ENCODE measurements at places on chromosomes 16 and 17.

DNA sequence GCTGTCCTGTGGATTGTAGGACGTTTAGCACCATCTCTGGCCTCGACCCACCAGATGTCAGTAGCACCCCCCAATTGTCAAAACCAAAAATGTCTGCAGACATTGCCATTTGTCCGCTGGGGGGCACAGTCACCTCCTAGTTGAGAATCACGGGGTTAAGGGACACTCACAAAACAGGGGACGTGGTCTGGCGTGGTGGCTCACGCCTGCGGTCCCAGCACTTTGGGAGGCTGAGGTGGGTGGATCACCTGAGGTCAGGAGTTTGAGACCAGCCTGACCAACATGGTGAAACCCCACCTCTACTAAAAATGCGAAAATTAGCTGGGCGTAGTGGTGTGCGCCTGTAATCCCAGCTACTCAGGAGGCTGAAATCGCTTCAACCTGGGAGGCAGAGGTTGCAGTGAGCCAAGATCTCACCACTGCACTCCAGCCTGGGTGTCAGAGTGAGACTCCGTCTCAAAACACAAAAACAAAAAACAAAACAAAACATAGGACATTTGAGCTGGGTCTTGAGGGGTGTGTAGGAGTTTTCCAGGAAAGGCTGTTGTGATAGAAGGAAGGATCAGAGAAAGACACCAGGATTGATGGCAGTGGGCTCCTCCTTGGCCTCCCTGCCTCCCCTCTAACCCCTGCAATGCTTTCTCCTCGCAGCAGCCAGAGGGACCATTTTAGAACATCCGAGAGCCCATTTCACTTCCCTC is 171.8 kb upstream of the GSE1 start:
- no peak for DNase-seq

GRCh38 chr17:78759203-78759968 is 22.7 kb downstream of the CYTH1 start:
- no peak for DNase-seq

- DNase-seq, result no peak
These were observed 6.8 kb upstream of the ATP2C2 start for GRCh38 chr16:84361546-84361945.

- DNase-seq, result no peak
These were observed 261.8 kb downstream of the CBLN1 start for GRCh38 chr16:49019831-49020230.

- DNase-seq, result no peak
These were observed 133.1 kb downstream of the SDK2 start for GRCh38 chr17:73510981-73511718.

DNA sequence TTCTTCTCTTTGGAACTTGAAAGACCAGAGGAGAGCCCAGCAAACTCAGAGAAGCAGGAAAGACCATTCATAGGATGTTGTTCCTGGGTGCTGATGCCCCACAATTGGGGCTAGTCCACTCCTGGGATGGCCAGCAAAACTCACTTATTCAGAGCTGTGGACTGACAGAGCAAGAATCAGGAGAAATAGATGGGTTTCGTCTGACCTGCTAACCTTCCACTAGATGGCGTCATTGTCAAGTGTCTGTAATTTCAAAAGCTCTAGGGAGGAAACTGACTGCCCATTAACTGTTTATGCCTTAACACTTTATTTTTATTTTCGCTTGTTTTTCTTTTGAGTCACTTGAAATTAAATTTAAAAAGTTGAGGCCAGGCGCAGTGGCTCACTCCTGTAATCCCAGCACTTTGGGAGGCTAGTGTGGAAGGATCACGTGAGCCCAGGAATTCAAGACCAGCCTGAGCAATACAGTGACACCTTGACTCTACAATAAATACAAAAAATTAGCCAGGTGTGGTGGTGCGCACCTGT is 28.7 kb upstream of the MILR1 start:
- DNase-seq, result peak; percentile 19

- DNase-seq, result no peak
These were observed 11.6 kb upstream of the CES4A start for GRCh38 chr16:66976746-66977145.

- DNase-seq, result no peak
These were observed 7.5 kb downstream of the CD300LG start for GRCh38 chr17:43854498-43854897.

DNA sequence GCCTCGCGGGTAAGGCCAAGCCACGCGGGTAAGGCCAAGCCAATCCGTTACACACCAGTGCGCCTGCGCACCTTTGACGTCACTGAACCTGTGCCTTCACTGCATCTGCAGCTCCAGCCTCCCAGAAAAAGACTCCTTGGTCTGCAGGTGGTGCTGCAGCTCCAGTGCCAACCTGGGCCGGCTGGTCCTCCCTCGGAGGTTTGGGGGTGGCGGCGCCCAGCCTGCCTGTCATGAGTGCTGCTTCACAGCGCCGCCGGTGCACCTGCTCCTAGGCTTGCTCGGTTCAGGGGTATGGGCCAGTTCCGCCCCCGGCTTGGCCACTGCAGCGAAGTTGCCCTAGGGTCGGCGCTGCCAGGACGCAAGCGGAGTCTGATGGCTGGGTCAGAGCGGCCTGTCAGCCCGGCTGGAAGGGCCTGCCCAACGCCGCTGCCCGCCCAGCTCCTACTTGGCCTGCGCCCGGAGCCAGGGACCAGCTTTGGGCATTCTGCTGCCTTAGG is 146.6 kb downstream of the USP22 start:
- peak; percentile 1 for DNase-seq

- no peak for DNase-seq
These were observed 3.4 kb downstream of the SP6 start for GRCh38 chr17:47847341-47848197.

- DNase-seq, result no peak
These were observed 21.4 kb downstream of the BAHCC1 start for GRCh38 chr17:81416612-81417011.

- no peak for DNase-seq
These were observed 131.9 kb upstream of the ZFHX3 start for GRCh38 chr16:73179705-73180331.

DNA sequence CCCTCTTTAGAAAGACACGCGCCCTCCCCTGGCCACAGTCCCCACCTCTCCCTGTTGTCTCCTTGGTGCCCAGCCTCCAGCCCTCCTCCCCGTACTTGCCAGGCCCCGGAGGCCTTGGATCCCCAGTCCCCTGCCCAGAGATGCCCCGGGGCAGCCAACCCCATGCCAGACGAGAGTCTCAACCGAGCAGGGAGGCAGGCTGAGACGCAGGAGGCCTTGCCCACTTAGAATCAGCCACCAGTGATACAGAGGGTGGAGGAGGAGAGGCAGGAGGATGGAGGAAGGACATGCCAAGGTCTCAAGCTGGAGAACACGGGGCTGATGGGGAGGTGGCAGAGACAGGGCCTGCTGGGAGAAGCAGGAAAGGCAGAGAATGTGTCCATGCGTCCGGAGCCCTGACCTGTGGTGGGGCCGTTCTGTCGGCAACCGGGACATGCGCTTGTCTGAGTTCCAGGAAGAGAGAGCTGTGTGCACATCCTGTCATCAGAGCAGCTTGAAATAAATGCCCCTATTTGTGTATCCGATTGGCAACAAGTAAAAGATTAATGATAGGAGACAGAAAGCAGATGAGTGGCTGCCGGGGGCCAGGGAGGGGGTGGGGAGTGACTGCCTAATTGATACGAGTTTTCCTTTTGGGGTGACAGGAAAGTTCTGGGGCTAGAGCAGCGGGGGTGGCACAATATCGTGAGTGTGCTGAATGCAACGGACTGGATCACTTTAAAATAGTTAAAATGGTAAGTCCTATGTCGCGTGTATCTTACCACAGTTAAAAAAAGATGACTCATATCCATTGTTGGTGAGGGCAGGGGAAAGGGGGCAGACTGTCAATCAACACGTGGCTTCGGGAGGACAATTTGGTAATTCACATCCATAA is 44.7 kb upstream of the MEAK7 start:
- DNase-seq, result peak; percentile 42

DNA sequence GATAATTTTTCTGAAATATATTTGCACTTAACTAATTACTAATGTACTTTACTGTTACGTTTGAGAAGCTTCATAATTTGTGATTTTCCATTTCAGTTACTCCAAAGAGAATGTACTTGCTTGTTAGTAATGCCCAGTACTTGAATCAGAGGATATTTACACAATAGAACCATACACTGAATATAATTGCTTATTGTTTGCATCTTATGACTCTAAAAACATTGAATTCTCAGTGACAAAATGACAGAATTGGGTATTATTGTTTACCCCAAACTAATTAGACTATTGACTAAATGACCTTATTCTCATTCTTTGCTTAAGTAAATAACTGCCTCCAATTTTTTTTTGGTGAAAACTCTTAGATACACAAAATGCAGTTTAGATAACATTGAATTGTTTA is 8.9 kb downstream of the CCP110 start:
- no peak for DNase-seq

GRCh38 chr17:79924639-79924976 is 85.4 kb upstream of the CBX4 start:
- DNase-seq, result no peak

DNA sequence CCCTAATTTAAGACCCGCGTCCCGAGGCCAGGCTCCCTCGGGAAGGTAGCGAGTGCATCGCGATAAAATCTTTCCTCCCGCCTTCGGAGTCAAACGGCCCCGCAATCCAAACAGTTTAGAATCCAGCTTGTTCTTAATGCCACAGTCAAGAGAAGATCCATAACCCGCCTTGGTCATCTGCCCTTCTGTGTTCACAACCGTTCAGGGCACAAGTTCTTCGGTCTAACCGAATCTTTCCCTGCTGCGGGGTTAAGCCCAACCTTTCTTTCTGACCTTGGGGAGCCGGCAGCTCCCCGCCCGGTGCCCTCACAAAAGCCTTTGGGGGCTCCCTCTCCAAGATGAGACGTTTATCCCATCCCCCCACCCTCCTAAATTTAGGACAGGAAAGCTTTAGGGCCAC is 30.3 kb downstream of the CPSF4L start:
- DNase-seq, result no peak

DNA sequence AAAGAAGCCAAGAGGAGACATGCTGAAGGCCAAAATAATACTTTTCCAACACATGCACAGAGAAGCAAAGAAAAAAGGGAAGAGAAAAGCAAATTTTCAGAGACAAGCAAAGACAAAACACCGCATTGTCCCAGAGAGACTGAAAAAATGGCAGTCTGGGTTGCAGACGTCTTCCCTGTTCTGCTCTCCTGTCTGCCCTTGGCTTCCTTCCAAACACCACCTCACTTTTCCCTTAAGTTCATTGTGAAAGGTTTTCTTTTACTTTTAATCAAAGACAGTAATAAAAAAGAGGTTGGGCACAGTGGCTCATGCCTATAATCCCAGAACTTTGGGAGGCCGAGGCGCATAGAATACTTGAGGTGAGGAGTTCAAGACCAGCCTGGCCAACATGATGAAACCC is 21.2 kb upstream of the VAT1L start:
- DNase-seq, result no peak

DNA sequence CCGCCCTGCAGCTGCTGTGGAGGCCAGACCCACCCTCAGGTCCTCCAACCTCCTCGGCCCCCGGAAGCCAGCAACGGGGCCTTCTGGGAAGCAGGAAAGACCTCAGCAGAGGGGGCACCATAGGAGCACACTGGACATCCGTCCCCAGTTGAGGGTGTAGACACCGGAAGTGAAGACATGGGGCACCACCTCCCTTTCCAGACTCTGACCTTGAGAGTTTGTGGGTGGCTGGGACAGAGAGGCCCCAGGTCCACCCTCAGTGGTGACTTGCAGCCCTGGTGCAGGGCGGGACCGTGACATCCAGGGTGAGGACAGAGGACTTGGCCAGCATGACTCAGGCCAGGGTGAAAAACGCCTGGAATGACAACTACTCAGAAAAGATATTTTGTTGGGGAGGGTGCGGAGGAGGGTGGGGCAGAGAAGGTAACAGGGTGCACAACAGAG is 19.9 kb downstream of the CEP295NL start:
- no peak for DNase-seq

GRCh38 chr17:18919963-18920362 is 32.0 kb upstream of the SLC5A10 start:
- no peak for DNase-seq

- DNase-seq, result no peak
These were observed 51.0 kb upstream of the NOL11 start for GRCh38 chr17:67666710-67667109.

- DNase-seq, result no peak
These were observed 32.8 kb downstream of the DHX38 start for GRCh38 chr16:72126429-72126765.

GRCh38 chr17:9810100-9810949 is 11.6 kb downstream of the GSG1L2 start:
- DNase-seq, result no peak

DNA sequence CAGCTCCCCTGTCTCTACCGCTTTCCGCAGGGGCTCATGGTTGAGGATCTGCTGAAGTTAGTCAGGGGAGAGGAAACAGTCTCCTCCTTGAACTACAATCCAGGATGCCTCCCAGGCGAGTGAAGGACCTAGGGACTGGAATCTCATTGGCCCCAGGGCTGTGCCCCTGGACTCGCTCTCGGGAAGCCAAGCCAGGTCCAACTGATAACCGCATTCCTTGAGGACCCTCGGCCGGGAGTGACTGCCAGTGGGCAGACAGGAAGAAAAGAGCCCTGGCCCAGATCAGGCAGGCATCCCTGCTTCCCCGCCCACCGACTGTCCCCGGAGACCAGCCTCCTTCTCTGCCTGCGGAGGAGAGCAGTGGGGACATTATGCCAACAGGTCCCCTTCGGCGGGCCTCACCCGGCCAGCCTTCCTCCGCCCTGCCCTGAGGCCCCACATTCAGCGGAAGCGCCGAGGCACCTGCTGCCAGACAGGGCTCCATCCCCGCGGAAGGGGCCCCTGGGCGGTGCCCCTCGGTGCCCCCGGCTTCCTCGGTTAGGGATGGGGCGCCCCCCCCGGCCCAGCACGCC is 776 bp downstream of the LRRC75A start:
- no peak for DNase-seq

GRCh38 chr16:1696863-1697262 is 9.1 kb upstream of the MAPK8IP3 start:
- DNase-seq, result no peak

- DNase-seq, result no peak
These were observed 446.5 kb downstream of the KCNJ2 start for GRCh38 chr17:70615831-70616230.

DNA sequence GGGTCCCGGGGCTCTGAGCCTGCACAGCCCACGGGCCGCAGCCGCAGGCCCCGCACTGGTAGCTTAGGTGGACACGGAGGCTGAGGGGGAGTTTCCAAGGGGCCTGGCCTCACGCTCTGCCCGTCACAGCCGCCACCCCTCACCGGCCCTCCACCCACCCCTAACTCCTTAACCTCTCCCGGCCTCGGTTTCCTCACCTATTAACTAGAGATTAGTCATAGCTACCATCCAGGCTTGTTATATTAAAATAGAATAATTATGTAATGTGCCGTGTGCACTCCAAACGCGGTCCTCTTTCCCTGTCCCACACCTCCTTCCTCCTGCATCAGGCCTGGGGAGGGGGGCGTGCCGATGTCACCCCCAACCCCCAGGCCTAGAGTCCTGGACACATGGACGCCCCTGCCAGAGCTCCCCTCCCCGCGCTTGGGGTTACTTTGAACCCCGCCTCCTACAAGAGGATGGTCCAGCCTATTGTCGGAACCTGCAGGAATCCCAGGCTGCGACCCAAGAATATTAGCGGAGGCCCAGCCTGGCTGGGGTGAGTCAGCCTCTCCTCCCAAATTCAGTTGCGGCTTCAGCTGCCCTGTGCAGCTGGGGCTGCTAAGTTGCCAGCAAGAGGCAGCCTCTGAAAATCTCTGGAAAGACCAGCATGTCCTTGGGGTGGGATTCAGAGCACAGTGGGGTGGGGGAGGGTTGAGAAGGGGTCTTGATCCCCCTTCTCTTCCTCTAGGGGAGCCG is 17.3 kb downstream of the SOCS3 start:
- DNase-seq, result no peak

- DNase-seq, result no peak
These were observed 21.3 kb downstream of the DEF8 start for GRCh38 chr16:89969741-89970410.
